ENCODE measurements at places on chromosomes 1 and 21.

DNA sequence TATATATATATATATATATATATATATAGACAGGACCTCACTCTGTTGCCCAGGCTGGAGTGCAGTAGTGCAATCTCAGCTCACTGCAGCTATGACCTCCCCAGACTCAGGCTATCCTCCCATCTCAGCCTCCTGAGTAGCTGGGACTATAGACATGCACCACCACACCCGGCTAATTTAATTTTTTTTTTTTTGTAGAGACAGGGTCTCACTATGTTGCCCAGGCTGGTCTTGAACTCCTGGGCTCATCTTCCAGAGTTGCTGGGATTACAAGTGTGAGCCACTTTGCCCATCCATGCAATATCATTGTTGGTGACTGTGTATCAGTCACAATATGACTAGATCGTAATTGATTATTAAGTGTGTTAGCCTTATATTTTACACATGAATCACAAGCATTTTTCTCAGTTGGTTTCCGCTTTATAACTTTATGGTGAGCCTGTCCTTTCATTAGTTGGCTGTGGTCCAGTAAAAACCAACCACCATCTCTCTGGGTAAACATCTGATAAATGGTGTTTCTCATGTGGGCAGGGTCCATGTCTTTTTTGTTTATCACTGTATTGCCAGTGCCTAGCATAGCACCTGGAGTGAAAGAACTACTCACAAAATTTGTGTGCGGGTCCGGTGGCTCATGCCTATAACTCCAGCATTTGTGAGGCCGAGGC, 63.6 kb downstream of the MYOM3 start:
- no peak for DNase-seq

DNA sequence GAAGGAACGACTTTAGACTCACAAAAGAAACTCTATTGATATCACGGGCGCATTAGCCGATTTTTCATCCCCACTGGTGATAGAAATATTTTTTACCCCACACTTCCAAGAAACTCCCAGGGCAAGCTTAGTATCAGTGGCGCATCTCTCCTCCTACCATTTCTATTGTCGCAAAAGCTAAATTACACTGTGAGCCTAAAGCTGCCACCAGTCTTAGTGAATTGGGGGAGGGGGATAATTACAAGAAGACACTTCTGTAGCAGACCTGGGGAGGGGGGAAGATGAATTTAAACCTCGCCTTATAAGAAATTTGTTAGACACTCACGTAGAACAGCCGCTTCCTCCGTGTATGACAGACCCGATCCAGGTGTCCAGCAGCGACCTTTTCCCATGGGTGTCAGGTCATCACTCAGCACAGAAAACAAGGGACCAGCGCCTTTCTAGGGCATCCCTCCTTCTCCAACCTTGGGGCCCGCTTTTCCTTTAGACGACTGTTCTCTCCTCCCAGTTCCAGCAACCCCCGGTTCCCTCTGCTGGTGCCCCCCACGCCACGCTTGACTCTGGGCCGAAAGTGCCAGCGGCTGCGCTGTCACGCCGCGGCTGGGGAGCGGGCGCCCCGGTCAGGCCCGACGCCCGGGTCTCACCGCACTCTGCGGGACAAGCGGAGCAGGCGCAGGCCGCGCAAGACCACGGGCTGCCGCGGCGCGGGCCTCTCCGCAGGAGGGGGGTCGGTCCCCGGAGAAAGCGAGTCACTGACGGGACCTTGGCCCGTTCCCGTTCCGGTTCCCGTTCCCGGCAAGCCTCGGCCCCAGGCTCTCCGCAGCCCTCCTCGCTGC, 821 bp downstream of the PHC2 start:
- no peak for DNase-seq

- no peak for DNase-seq
These were observed 30.1 kb downstream of the DOP1B start for GRCh38 chr21:36186506-36187399.

GRCh38 chr21:14492931-14493330, 53.2 kb downstream of the SAMSN1 start:
- DNase-seq = no peak

- no peak for DNase-seq
These were observed 67.4 kb downstream of the KCNK1 start for GRCh38 chr1:233681285-233681684.

DNA sequence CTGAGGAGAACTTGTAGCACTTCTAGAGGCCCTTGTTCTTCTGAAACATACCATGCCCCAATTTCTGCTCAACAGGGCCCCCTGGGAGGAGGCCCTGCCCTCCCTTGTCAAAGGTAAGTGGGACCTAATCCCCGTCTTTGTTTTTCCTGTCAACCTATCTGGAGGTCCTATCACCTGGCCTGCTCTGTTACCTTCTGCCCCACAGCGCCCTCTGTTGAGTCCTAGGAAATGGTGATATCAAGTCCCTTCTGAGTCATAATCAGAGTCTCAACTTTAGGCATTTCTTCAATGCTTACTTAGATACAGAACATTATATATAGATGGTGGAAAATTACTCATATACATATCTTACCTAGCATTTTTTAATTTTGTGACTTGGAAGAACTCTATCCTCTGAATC, 28.2 kb upstream of the FCRL4 start:
- DNase-seq = no peak

DNA sequence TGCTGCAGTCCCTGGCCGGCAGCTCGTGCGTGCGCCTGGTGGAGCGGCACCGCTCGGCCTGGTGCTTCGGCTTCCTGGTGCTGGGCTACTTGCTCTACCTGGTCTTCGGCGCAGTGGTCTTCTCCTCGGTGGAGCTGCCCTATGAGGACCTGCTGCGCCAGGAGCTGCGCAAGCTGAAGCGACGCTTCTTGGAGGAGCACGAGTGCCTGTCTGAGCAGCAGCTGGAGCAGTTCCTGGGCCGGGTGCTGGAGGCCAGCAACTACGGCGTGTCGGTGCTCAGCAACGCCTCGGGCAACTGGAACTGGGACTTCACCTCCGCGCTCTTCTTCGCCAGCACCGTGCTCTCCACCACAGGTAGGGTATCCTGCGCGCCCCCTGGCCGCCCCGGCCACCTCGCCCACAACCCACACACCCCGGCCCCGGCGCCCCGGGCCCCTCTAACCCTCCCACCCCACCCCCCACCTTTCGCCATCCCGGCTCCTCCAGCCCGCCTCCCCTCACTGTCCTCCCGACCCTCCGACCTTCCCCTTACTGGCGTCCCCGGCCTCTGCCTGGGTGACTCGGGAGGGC, 352 bp downstream of the KCNK1 start:
- DNase-seq = no peak

DNA sequence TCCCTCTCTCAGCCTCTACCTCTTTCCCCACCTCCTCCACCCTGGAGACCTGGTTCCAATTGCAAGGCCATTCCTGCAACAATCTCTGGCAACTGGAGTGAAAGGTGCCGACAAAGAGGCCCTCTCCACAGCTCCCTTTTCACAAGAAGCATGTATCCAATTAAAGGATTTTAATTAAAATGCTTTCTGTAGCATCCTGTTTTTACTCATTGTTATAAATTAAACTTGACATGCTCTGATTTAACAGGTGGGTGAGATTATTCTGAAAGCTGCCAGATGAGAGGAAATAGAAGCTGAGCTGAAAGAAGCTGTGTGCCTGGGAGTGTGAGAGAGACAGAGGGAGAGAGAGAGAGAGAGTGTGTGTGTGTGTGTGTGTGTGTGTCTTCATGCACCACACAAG, 160.5 kb downstream of the TBX15 start:
- DNase-seq = no peak

DNA sequence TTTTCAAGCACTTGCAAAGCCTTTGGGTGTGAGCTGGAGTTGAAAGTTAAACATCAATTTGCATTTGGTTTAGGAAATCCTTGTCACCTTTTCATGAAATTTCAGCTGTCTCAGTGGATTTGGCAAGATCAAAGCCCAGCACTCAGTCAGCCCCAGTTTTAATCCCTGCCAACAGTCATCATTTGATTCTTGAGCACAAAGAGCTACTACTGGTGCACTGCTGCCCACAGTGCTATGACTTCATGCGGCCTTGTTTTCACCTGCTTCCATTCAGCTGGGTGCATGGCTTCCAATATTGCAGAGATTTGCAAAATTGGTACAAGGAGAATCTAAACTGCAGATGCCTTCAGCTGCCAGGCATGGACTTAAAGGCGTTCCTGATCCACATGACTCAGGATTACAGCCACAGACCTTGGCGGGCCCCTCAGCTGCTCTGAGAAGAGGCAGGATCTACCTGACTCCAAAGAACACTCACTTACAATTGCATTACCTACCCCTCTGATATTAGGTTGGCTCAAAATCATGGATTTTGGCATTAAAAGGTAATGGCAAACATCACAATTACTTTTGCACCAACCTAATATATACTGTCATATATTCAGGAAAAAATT, 259.1 kb downstream of the DSCAM start:
- no peak for DNase-seq

GRCh38 chr21:33268393-33268736, 2.2 kb downstream of the IL10RB start:
- DNase-seq = no peak

GRCh38 chr1:230752407-230752806, 5.2 kb downstream of the CAPN9 start:
- no peak for DNase-seq

GRCh38 chr1:171427852-171428471, 57.4 kb upstream of the PRRC2C start:
- no peak for DNase-seq

DNA sequence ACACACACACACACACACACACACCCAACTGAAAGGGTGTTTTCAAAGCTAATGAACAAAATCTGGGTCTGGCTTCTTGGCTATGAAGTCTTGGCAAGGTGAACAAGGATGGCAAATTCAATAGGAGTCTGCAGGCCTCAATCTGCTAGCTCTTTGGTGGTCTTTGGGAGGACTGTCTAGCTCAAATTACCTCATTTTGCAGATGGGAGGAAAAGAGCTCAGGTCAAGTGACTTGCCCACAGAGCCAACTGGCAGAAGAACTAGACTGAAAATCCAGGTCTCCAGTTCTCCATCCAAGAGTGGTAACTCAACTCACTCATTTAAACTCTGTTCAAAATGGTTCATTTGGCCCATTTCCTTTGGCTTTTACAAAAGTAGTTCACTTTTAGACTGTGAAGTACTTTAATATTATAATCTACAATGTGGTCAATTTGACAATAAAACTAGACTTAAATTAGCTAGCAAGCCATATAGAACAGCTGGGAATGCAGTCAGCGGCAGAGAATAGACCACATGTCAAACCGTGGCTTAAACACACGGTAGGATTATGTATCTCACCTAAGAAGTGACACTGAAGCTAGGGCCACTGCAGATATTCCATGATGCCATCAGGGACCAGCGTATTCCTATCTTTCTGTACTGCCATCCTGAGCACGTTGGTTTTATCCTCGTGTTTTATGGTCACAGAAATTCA, 112.9 kb downstream of the APP start:
- DNase-seq = no peak

DNA sequence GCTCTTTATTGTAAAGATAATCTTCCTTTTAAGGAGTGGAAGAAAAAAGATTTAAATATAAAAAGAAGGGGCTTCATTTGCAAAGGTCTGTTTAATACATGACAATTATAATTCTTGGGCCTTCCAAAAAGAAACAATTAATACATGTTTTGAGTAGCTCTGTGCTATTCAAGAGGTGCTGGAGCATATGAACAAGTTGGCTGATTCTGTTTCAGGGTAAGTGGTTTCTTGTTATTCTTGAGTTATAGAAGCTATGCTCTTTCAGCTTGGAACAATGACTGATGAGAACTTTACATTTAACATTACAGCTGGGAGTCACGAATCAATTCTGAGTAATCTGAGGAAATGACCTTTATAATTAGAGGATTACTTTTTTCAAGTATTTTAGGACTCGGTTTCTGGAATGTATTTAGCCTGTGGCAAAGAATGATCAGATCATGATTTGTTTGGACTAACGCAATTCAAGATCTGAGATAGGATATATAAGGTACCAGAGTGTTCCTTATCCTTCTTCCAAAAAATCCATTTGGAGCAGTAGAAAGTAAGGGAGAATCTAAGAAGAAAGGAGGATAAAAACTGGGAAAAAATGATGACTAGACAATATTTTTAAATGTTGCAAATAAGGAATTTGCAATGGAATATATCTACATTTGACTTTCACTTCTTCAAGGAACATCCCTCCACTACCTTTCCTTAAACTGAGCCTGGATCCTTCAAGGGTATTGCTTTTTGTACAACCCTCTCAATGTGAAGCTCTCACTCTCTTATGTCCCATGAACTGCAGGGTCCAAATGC, 77.1 kb upstream of the KCTD3 start:
- no peak for DNase-seq

DNA sequence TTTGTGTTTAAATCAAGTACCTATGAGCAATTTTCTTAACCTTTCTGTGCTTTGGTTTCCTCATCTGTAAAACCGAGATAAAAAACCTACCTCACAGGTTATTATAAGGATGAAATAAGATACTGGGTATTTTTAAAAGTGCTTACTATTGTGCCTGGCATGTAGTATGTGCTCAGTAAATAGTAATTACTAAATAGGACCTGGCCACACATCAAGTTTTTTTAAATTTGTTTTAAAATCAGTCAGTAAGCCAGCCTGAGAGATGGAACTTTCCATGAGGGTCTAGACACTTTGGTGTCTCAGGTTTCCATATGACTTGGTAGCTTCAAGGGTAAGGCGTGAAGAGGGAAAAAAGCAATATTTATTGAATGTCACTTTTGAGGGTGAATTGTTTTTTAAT, 7.0 kb upstream of the ATF3 start:
- no peak for DNase-seq

DNA sequence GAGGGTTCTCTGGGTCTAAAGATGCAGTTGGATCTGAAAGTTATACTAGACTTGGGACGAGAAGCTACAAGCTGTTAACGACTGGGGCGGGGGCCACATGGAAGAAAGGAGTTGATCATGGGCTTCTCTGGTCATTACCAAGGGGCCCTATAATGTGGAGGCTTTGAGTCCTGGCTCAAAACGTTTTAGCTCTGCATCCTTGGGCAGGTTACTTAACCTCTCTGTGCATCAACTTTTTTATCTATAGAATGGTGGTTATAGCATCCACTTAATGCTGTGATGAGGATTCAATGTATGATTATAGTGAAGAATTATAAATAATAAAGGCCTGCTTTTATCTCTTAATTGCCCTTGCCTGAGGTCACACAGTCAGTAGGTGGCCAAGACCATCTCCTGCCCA, 53.1 kb downstream of the UBIAD1 start:
- DNase-seq = no peak
